ENCODE measurements at places on chromosomes 13 and 19.

- DNase-seq, result no peak
Observed at GRCh38 chr13:111314852-111315251, 5.6 kb upstream of the TEX29 start.

DNA sequence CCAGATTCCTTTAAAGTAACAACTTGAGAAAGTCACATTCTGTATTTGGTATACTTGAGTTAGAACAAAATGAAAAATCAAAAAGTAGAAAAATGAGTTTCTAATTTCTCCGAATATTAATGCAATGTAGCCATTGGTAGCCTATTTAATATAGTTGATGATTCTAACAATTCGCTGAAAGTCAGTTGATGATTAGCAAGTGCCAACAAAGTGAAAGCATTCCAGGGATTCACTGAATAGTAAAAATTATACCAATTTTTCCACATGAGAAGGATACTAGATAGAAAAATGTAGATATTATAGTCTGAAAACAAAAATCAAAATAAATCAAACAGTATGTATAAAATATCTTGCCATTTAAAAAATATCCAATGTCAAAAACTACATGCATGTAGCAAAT is 117.2 kb downstream of the FREM2 start:
- DNase-seq, result no peak

DNA sequence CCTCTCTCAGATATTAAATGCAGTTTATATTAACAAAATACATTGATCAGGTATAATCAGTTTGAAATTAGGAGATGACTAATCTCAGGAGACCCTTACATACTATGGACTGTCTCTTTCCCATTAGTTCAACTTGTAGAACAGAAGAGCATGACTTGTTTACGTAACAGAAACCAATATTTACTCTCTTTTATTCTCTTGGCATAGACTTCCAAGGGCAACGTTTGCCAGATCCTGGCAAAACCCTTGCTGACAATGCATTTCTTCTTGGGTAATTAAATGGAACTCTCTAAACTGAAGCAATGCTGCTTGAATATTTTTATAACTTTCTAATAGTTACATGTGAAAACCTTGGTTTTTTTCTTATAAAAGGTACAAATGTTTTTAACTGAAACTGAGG is 68.3 kb upstream of the MYO16 start:
- no peak for DNase-seq

DNA sequence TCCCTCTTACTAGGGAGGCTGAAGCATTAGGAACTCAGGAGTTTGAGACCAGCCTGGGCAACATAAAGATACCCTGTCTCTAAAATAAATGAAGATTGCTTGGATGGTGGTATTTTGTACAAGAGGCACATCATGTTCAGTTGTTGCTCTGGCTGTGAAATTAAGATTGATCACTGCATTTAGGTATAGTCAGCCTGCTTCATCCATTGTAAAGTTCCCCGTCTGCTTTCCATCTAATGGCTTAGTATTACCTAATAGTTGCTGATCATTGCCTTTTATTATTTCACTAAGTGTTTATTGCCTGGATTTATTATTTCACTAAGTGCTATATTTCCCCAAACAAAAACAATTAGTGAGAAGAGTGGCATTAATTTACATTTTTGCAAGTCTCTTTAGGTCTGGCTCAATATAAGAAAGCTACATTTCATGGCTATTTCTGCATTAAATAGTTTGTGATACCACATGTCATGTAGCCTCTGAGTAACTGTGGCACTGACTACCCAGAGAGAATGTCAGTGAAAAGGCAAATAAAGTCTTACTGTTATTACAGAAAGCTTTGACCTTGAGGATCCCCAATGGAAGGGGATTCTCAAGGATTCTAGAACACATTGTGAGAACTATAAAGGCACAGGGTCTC is 45.0 kb upstream of the ZMYM5 start:
- no peak for DNase-seq

Measured in activated CD4-positive, alpha-beta T cell treated with anti-CD3 and anti-CD28 coated beads for 24 hours (primary cell).